ENCODE measurements at places on chromosomes 5 and 9.
A peak's percentile ranks its signal among the peaks of the same experiment; 100 is the strongest.

GRCh38 chr9:115884846-115885245 is 268.7 kb upstream of the PAPPA start:
- DNase-seq = no peak

GRCh38 chr9:133477992-133478850 is 678 bp downstream of the SLC2A6 start:
- DNase-seq = no peak

GRCh38 chr5:109805472-109805871 is 115.7 kb downstream of the MAN2A1 start:
- DNase-seq = no peak

GRCh38 chr5:8079056-8079455 is 210.1 kb downstream of the MTRR start:
- no peak for DNase-seq

GRCh38 chr5:32331217-32331934 is 18.6 kb upstream of the MTMR12 start:
- DNase-seq = no peak

- DNase-seq = no peak
Observed at GRCh38 chr5:10303699-10304170, 4.0 kb downstream of the CMBL start.

DNA sequence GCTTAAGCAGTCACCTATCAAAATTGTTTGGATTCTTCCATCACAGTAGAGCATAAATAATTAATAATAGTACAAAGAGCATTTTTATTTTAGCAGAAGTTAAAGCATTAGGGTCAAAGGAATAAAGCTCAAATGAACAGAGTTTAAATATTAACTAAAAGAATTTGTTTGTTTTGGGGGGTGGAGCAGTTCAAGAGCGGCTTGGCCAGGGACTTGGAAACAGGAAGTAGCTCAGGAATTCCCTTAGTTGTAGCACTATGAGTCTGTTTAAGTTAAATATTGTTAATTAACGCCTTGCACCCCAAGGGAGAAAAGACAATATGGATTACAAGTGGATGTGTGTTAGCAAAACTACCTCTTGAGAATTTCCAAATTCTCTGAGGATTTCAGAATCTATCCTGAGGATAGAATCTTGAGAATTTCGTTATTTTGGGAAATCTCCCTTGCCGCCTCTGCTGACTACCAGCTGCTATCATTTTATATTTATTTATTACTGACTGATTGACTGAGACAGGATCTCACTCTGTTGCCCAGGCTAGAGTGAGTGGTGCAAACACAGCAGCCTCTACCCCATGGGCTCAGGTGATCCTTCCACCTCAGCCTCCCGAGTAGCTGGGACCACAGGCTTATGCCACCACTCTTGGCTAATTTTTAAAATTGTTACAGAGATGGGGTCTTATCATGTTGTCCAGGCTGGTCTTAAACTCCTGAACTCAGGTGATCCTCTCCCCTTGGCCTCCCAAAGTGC is 96.7 kb upstream of the CHD1 start:
- no peak for DNase-seq

DNA sequence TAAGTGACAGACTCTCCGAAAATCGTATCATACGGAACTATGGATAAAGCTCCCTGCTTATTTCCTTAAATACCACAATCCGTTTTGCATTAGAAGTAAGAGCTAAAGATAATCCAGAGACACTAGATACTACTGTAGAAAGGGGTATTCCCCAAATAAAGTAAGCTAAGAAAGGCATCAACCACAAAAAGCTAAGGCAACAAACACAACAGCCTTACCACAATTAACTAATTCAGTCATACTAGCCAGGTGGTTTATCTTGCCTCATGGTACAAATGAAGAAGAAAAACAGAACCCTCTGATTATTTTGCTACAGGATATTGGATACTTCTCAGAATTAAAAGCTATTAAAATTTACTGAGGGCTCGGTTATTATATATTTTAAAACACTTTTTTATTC is 14.1 kb downstream of the ERP44 start:
- DNase-seq = no peak

DNA sequence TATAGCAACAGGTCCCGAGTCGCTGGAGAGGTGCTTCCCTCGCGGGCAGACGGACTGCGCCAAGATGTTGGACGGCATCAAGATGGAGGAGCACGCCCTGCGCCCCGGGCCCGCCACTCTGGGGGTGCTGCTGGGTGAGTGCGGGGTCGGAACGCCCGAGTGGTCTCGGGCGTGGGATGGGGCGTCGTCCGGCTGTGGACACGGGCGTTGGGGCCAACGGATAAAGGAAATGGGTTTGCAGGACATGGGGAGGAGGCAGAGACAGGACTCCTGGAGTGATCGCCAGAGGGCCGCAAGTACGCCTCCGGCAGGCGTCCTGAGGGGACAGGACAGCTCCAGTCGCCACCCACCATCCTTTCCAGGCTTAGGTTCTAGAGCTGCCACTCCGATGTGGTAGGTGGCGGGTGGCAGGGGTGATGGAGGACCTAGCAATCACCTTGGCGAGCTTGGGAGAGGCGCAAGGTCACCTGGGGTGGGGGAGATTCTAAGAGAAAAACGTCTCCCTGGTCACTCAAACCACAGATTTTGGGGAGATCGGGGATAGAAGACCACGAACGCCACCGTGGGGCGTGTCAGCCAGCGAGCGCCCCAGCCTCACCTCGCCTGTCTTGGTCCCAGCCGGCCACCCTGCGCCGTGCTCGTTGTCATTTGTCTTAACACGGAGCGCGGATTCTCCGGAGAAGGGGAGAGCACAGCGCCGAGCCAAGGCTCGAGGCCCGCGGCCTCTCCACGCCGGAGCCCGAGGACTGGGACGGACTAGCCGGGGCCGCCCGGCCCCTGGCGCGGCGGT is 922 bp downstream of the LMX1B start:
- no peak for DNase-seq

- DNase-seq = no peak
Observed at GRCh38 chr5:135503871-135504270, 31.9 kb downstream of the NEUROG1 start.

DNA sequence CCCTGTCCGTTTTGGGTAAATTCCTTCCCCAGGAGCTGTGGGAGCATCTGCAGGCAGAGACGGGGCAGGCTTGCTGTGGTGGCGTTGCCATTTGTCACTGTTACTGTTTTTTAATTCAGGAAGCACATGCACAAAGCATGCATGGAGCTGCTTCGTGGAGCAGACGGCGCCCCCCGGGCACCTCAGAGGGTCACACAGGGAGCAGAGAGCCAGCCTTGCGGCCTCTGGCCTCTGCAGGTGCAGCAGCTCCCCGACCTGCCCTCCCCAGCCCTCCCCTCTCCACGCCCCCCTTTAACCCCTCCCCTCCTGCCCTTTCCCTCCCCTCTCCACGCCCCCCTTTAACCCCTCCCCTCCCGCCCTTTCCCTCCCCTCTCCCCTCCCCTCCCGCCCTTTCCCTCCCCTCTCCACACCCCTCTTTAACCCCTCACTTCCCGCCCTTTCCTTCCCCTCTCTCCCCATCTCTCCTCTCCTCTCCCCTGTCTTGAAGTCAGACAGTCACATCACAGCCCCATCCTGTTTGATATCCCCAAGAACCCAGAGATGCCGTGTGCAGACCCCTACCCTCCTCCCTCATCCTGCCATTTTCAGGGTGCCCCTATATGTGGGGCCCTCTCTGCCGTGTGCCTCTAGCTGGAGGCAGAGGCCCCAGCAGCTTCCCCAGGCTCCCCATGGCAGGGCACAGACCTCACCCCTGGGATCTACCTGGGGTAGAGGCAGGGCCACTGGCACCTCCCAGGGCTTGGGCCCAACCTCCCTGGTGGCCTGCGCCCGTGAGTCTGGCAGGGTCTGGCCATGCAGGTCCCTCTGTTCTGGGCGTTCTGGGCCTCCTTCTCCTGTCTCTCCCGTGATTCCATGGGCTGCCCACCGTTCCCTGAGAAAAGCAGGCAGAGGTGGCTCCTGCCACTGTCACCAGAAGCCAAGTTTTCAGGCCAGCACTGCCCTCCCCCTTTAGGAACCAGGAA is 29.6 kb upstream of the UBAC1 start:
- DNase-seq = peak; percentile 30

All from immature natural killer cell (primary cell).